SW 1271 (cell line): ENCODE measurements at places on chromosomes 3 and 15.

DNA sequence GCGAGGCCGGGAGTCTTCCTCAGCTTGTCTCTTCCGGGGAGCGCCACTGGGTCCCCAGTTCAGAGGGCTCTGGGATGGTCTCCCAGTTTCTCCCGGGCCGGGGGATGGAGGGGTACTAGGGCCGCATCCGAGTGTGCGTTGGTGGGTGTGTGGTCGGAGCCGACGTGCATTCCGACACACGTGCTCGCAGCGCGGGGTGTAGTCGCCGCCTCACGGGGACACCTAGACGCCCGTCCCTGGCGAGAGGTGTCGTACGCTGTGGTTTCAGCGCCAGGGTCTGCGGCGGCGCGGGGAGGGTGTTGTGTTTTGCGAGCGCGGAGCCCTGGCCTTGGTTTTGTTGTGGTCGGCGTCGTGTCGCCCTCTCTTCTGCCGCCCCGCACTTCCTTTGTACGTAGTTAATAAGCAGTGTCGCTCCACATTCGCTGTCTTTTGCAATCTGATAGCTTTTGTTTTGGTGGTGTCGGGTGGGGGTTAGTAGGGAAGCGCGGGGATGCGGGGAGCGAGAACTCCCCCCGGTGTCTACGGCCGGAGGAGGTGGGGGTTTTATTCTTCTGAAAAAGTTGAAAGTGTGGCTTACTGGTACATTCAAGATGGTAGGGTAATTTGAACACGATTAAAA is 2.2 kb downstream of the IGF1R start:
- no peak for DNase-seq

GRCh38 chr3:66179793-66180192 is 41.0 kb upstream of the SLC25A26 start:
- no peak for DNase-seq

DNA sequence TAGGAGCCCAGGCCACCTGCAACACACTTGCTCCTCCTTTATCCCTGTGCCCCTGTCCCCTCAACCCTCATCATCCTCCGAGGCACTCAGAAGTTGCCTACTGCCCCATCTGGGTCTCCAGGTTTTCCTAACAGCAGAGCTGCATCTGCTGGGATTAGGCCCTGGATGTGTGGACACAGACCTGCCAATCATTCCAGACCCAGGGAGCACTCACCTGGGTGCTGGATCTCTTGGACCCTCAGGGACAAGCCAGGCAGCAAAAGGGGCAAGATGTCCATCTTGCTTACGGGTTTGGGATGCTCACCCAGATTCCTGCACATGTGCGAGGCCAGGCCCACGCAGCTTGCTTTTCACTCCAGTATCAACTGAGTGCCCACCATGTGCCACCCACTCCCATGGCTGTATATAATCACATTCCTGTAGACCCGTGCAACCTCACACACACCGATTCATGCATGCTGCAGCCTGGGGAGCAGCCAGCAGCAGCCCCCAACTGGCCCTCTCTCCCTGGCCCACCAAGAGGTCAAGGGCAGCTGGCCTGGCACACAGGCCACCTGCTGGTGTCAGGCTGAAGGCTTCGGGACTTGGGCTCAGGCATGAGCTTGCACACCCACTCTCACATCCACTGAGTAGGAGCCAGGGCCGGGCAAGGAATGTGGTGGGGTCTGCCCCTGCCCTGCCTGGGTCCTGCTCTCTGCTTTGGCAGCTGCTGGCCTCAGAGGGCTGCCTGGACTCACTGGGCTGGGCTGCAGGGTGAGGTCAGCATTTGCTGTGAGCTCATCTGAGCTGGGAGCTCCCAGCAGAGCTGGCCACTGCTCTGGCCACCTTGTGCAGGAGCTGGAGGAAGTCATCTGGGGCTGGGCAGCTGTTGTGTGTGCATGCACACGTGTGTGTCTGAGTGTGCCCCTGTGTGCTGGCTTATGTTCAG is 14.9 kb downstream of the PRKCD start:
- DNase-seq, result no peak

DNA sequence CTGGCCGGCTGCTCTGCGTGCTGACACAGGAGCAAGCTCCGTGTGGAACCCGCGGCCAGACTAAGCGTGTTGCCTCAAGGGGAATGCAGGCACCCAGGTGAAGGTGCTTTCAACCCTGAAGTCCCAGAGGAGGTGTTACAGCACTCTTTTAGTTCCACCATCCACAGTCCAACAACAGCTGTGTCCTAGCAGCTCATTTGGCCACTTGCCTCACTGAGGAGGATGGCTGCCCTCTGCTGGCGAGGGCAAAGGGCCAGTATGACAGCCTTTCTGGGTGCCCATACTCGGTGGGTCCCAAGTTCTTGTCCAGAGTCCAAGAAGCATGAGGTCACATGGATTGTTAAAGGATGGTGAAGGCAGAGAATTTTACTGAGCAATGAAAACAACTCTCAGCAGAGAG is 87.8 kb downstream of the C3orf85 start:
- DNase-seq, result no peak

DNA sequence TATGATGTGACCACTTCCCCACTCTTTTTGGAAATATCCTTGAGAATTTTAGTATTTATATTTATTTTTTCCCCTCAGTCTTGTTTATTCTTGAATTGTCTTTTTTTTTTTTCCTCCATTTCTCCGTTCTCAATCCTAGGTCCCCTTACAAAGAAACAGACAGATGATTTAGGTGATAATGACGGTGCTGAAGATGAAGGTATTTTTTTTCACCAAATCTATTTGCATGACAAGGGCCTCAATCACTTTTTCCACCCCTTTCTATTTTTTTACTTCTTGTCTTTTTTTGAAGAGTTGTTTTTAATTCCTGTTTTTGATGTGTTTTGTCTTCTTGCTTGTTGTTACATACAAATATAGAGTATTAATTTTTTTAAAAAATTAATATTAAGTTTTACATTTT is 402.6 kb downstream of the NLGN1 start:
- no peak for DNase-seq

DNA sequence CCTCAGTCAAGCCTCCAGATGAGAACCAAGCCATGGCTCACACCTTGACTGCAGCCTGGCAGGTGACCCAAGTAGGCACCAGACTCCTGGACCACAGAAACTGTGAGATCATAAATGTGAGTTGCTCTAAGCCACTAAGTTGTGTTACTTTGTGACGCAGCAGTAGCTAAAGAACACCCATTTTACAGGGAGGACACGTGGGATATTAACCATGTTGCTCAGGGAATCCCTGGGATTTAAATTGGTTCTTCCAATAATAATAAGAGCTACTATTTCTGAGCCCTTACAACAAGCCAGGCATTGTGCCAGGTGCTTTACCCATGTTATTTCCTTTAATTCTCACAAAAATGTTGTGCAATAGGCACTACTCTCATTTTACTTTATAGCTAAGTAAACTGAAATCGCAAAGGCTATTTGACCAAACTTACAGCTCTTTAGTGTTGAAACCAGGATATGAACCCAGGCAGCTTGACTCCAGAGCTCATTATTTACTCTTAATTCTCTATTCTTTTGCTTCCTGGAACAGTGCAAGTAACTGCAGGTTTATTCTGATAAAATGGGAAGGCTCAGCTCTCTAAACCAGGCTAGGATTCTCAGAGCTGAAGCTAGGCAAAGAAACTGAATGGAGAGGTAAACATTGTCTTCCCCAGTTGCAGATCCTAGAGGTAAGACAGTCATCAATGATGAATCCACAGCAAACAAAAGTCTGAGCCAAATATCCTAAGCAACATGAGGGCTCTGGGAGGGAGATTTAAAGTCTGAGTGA is 294.4 kb downstream of the KBTBD8 start:
- no peak for DNase-seq

DNA sequence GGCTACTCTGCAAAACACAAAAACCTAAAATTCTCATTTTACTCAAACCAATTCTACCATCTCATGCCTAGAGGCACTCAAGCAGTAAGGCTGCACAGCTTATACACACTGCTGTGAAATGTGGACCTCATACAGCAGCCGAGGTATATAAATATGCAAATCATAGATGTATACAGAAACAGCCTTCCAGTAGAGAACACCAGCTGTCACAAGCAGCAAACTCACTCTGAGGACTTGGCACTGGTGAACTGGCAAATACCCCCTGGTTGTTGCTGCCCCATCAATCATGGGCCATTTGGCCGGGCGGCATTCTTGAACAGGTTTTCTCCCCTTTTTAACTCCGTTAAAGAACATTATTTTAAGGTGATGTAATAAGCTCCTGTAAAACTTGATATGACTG is 378.0 kb downstream of the LSAMP start:
- DNase-seq, result no peak

GRCh38 chr3:53675942-53676341 is 170.3 kb downstream of the CHDH start:
- no peak for DNase-seq

GRCh38 chr3:97835761-97836160 is 13.9 kb downstream of the CRYBG3 start:
- no peak for DNase-seq

GRCh38 chr15:94991718-94992117 is 760.4 kb downstream of the MCTP2 start:
- no peak for DNase-seq

DNA sequence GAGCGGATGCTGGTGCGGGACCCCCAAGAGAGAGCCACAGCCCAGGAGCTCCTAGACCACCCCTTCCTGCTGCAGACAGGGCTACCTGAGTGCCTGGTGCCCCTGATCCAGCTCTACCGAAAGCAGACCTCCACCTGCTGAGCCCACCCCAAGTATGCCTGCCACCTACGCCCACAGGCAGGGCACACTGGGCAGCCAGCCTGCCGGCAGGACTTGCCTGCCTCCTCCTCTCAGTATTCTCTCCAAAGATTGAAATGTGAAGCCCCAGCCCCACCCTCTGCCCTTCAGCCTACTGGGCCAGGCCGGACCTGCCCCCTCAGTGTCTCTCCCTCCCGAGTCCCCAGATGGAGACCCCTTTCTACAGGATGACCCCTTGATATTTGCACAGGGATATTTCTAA is 6.9 kb downstream of the ANKRD63 start:
- DNase-seq, result no peak

- DNase-seq, result no peak
These were observed 45.0 kb upstream of the SLC6A11 start for GRCh38 chr3:10770981-10771380.

GRCh38 chr15:88908123-88908522 is 5.1 kb downstream of the MFGE8 start:
- DNase-seq, result no peak

- DNase-seq, result peak; percentile 23
These were observed 10.4 kb downstream of the CLDN11 start for GRCh38 chr3:170429050-170429449.

DNA sequence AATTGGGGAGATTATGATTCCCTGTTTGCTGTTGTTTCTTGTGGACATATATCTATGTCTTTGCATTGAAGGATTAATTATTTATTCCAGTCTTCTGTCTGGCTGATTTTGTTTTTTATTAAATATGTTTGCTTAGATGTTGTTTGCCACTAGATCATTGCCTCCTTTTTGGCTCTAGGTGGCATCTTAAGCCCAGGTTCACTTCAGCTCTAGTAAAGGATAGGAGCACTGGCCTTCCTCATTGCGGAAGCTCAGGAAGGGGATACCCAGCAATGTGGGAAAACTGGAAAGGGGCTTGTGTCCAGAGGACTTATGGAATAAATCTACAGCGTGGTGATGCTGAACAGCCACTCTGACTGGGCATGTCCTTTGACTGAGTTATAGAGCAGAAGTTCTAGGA is 821.6 kb downstream of the PDCD6IP start:
- no peak for DNase-seq

GRCh38 chr15:40747685-40748631 is 7.1 kb downstream of the RMDN3 start:
- no peak for DNase-seq

DNA sequence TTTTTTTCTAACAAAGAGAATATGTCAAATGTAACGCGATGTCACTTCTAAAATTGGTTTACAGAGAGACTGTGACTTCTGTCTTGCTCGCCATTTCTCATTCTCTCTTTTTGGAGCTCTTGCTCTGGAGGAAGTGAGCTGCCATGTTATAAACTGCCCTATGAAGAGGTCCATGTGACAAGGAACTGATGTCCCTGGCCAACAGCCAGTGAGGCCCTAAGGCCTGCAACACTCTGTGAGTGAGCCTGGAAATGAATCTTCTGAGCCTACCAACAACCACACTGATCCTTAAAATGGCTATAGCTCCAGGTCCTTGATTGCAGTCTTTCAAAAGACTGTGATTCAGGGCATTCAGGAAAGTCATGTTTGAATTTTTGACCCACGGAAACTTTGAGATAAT is 49.9 kb downstream of the NMD3 start:
- no peak for DNase-seq

DNA sequence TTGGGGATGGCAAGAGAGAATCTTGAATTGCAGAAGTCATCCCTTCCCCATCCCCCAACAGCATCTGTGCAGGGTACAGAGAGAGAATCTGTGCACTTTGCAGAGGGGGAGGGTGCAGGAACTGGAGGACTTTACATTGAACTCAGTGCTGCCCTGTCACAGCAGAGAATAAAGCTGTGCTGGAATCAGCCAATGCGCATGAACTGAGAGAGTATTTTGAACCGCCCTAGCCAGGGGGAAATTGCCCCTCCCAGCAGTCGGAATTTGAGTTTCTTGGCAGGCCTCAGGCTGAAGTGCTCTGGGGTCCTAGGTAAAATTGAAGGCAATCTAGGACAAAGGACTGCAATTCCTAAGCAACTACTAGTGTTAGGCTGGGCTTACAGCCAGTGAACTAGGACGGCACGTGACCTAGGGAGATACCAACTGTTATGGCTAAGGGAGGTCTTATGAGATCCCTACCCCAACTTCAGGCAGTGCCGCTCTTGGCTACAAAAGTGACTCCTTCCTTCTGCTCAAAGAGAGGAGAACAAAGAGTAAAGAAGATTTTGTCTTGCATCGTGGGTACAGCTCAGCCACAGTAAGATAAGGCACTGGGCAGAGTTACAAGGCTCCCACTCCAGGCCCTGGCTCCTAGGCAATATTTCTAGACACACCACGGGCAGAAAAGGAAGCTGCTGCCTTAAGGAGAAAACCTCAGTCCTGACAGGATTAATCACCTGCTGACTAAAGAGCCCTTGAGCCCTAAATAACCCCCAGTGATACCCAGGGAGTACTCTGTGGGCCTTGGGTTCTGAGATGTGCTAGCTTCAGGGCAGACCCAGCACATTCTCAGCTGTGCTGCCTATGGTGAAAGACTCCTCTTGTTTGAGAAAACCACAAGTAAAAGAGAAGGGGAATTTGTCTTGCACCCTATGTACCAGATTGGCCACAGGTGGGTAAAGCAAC is 300.5 kb upstream of the ALCAM start:
- no peak for DNase-seq

GRCh38 chr3:101995371-101996046 is 146.2 kb downstream of the NFKBIZ start:
- DNase-seq, result no peak

DNA sequence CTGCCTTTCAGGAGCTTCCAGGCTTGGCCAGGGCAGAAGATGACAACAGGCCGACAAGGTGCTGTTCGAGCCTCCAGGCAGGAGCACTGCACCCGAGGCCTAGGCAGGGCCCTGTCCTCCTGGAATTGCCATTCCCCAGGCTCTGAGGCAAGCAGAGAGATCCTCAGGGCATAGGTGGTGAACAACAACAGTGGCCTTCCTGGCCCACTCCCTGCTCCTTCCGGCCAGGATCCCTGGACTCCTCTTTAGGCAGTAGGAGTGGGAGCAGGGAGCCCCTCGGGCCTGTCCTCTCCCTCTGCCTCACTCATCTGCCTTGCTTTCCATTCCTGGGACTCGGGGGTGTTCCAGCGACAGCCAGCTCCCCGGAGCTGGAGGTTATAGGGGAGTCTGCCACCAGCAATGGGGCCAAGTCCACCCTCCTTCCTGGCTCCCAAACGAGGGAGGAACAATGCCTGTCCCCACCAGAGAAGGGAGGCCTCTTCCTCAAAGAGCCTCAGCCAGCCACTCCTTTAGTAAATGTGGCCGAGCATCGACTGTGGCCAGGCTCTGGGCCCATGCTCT is 135.0 kb downstream of the NUP210 start:
- DNase-seq, result no peak
